ENCODE measurements at places on chromosomes 5 and 9. TPM values are rescaled to one million over a fixed set of nuclear protein-coding genes. Genes with fewer than 3 reads are reported as not detected.

The PCDH1 gene
- 0.20 TPM for total RNA-seq

The HRH2 gene
- 7.0 TPM for total RNA-seq

The GRIA1 gene
- total RNA-seq, result not detected

The LCP2 gene
- 351 TPM for total RNA-seq

The LCN12 gene
- 1.4 TPM for total RNA-seq

The PCDHB6 gene
- not detected for total RNA-seq

The PHF24 gene
- not detected for total RNA-seq

The F2R gene
- total RNA-seq, result 6.8 TPM

The KIF12 gene
- not detected for total RNA-seq

The SPATA31D4 gene
- total RNA-seq, result not detected

The MSX2 gene
- 0.79 TPM for total RNA-seq

The AGXT2 gene
- total RNA-seq, result not detected

The HK3 gene
- total RNA-seq, result 0.30 TPM

The GARIN3 gene
- not detected for total RNA-seq

The IFNK gene
- total RNA-seq, result not detected

The HAVCR2 gene
- 5.0 TPM for total RNA-seq

The PCDHGB1 gene
- not detected for total RNA-seq

The CAMK4 gene
- 167 TPM for total RNA-seq

The OBP2B gene
- total RNA-seq, result not detected

The SH3GLB2 gene
- total RNA-seq, result 77.8 TPM

The IRX4 gene
- total RNA-seq, result not detected

The PFN3 gene
- total RNA-seq, result not detected

Data from CD4-positive, CD25-positive, alpha-beta regulatory T cell (primary cell).